GF-D8 (cell line): ENCODE measurements at places on chromosomes 13 and 19.

GRCh38 chr19:1177322-1178114 lies 3.5 kb upstream of the SBNO2 start:
- DNase-seq, result peak; percentile 40

DNA sequence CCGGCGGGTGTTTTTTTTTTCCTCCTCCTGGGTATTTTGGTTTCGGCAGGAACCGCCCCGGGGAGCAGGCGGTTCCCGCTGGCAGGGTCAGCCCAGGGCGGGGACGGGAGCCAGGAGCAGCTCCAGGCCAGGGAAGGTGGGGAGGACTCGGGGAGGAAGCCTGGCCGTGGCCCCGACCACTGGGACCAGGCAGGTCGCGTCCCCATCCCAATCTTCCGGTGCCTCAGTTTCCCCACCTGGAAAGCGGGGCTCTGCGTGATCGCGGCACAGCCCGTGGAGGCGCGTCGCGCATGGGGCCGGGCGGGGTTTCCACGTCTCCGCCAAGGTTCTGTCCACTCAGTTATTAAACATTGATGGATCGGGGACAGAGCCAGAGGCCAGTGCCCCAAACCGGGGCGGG lies 34.8 kb downstream of the IL12RB1 start:
- no peak for DNase-seq

- no peak for DNase-seq
Measured at GRCh38 chr13:94210816-94211215, 268.7 kb downstream of the DCT start.

GRCh38 chr19:47145639-47146486 lies 15.2 kb downstream of the SAE1 start:
- DNase-seq, result no peak

DNA sequence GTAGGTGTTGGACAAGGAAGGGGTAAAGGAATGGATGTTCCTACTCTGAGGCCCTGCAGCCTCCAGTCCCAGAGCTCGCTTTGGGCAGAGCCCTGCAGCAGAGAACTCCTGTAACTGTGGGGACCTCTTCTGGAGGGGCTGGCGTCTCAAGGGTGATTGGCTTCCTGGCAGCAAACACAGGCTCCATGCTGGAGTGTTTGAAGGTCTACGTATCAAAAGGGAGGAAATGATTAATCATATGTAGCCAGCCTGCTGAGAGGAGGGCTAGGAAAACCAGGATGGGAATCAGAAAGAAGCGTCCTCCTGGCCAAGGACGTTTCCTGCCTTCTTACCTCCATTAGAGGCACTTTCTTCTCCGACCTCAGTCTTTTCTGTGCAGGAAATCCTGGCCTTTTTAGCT lies 208.5 kb downstream of the TSHZ3 start:
- no peak for DNase-seq
